ENCODE measurements at places on chromosomes 2 and 18.

DNA sequence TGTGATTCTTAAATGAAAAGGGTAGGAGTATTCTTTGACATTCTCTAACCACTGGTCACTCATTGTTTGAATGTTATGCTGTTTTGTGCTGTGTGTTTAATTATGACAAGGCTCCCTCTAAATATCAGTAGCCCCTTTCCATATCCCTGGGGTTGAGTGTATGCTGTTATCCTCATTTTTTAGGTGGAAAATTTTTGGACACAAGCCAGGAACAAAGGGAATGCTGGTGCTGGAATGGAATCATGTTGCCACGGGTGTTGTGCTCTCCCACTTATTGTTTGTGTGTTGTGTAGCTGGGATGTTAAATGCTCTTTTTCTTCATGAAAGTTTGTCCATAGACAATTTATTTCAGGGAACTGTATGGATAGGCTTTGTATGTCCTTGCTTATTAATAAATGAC is 43.3 kb downstream of the ZNF532 start:
- DNase-seq = no peak

GRCh38 chr2:199775267-199775666 is 75.7 kb downstream of the FTCDNL1 start:
- DNase-seq = no peak

- no peak for DNase-seq
Observed at GRCh38 chr2:143375384-143375880, 246.2 kb downstream of the ARHGAP15 start.

DNA sequence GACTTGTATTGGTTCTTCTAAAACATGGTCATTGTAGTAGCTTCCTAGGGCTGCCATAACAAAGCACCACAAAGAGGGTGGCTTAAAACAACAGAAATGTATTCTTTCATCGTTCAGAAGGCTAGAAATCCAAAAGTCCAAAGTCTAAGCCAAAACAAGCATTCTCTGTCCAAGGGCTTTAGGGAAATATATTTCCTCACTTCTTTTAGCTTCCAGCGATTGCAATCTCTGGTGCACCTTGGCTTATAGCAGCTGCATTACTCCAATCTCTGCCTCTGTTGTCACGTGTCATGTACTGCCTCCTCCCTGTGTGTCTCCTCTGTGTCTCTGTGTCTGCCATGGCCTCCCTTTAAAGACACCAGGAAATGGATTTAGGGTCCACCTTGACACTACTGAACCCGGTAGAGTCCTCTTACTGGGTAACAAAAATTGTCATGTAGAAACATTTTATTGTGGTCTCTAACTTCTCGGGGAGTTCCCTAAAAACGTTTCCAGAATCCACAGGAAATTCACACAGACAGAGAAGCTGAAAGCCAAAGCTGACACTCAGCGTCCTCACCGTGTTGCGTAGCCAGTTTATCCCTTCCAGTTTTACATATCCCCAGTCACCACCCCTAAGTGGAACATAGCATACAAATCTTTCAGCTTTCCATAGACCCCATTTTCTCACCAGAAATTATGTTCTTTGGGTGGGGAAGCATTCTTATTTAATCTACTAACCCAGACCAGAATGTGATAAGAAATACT is 20.7 kb upstream of the TTN start:
- no peak for DNase-seq

- no peak for DNase-seq
Observed at GRCh38 chr2:151634736-151635467, 99.4 kb downstream of the NEB start.

DNA sequence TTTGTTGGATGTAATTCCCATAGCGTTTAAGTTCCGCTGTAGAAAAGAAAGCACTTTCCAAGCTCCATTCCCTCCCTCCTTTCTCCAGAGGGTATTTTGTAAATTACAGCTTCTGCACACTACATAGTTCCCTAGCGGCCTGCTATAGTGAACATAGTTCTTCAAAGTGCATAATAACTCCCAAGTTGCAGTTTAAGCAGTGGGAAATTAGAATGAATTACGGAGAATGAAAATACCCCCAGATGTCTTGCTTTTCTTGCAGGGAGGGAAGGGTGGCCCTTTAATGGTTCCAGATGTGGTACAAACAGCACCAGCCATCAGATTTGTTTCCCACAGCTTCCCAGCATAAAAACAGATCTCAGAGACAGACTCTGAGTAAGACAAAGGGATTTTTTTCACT is 893.9 kb downstream of the SUCLG1 start:
- no peak for DNase-seq

All from stimulated activated CD4-positive, alpha-beta T cell treated with anti-CD3 and anti-CD28 coated beads, Interleukin-4, amount 100 ng/mL, for 1 hour (primary cell).